ENCODE measurements at places on chromosomes 16 and 17.

- no peak for DNase-seq
These were observed 105.1 kb downstream of the TOX3 start for GRCh38 chr16:52441886-52442285.

DNA sequence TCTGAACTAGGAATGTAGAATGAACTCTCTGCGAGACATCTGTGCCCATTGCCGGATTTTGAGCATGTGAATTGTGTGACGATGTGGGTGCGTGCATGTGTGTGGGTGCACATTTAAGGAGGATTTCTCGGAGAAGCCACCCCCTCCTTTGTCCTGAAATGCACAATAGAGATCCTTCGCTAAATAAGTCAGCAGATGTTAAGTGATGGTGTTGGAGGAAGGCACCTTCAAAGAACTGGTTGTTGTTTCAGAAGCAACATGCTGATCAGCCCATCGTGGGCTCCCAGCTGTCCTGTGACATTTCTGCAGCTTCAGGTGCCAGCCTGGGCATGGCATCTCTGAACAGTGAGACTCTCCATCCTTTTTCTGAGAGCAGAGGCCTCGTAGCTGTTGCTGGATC lies 194.9 kb downstream of the MSI2 start:
- DNase-seq, result no peak

GRCh38 chr16:74304164-74304834 lies 7.7 kb downstream of the PSMD7 start:
- DNase-seq, result no peak

GRCh38 chr16:73886426-73886825 lies 410.2 kb upstream of the PSMD7 start:
- DNase-seq, result no peak

DNA sequence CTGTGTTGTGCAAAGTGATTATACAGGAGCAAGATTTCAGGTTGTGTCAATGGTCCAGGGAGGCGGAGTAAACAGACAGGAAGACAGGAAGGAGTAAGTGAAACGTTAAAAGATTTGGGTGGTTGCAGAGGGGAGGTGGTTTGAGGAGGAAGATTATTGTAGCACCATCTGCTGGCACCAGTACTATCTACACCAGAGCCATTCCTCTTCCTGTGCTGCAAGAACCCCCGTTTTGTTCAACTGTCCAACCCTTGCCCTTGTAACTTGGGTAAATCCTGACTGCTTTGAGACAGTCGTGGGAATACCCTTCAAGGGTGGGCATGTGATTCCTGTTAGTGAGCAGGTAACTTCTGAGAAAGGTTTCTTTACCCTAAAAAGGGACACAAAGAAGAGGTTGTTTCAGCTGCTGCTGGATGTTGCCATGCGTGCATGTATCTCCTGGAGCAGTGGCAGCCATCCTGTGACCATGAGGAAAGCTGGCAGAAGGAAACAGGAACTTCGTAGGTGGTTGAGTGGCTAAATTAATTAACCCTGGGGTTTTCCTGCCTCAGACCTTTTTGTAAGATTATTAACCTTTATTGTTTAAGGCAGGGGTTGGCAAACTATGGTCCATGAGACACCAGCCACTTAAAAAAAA lies 124.1 kb downstream of the PRKCA start:
- peak; percentile 31 for DNase-seq

GRCh38 chr16:21554795-21555585 lies 44.4 kb upstream of the METTL9 start:
- DNase-seq, result peak; percentile 94

DNA sequence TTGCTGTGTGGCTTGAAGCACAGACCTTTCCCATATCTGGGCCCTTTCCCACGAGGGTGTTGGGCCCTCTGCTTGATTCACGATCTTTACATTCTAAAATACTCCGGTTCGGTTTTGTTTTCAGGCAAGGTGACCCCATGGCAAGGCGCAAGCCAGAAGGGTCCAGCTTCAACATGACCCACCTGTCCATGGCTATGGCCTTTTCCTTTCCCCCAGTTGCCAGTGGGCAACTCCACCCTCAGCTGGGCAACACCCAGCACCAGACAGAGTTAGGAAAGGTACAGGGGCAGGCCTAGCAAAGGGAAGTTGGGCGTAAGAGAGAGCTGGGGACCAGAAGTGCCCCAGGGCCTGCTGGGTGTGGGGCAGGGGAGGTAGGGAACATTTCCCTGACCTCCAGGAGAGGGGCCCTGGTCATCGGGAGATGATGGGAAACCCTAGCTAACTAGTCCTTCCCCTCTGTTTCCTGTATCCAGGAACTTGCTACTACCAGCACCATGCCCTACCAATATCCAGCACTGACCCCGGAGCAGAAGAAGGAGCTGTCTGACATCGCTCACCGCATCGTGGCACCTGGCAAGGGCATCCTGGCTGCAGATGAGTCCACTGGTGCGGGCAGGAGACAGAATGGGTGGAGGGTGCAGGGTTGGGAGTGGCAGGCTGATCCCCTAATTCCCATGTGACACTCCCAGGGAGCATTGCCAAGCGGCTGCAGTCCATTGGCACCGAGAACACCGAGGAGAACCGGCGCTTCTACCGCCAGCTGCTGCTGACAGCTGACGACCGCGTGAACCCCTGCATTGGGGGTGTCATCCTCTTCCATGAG lies 1.4 kb downstream of the ALDOA start:
- DNase-seq, result no peak

DNA sequence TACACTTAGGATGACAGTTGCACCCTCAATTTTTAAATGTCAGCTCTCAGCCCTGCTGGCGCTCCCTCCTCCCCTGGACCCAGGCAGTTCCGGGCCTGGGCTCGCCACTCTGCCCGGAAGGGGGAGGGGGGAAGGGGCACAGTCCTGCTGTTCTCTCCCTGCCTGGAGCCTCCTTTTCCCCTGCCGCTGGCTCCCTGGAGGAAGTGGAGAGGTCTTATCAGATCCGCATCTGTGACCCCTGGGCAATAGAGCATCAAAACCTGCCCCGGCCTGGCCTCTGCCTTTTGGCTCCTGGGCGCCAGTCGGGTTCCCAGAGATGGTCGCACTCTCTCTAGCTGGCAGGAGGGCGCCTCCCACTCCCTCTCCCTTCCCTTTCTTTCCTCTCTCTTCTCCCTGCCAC lies 149.3 kb downstream of the IRF8 start:
- DNase-seq, result no peak

- no peak for DNase-seq
These were observed 38.3 kb downstream of the HLF start for GRCh38 chr17:55303008-55303493.

GRCh38 chr16:85436636-85437165 lies 176.4 kb upstream of the GSE1 start:
- no peak for DNase-seq

DNA sequence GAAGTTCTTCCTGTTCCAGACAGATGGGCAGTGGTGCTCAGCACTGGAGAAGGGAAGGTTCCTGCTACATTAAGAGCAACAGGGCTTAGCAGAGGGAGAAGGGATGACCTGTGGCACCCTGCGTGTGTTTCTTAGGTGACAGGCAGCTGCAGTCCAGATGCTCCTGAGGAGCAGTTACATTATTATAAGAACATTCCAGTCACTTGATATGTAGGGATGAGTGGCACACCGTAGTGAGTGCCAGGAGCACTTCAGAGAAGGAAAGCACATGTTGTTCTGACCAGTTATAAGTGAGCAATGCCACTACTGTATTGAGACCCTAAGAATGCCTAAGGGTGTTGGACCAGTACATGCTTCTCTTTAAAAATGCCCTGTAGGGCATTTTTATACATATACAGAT lies 39.9 kb upstream of the MRC2 start:
- no peak for DNase-seq

- no peak for DNase-seq
These were observed 87.8 kb downstream of the WNT3 start for GRCh38 chr17:46730679-46731078.

GRCh38 chr17:7184091-7184488 lies 4.9 kb upstream of the ASGR1 start:
- DNase-seq, result no peak

- DNase-seq, result no peak
These were observed 28.2 kb downstream of the ZFHX3 start for GRCh38 chr16:73019457-73020362.

GRCh38 chr16:80198311-80199299 lies 342.2 kb upstream of the DYNLRB2 start:
- DNase-seq, result no peak

DNA sequence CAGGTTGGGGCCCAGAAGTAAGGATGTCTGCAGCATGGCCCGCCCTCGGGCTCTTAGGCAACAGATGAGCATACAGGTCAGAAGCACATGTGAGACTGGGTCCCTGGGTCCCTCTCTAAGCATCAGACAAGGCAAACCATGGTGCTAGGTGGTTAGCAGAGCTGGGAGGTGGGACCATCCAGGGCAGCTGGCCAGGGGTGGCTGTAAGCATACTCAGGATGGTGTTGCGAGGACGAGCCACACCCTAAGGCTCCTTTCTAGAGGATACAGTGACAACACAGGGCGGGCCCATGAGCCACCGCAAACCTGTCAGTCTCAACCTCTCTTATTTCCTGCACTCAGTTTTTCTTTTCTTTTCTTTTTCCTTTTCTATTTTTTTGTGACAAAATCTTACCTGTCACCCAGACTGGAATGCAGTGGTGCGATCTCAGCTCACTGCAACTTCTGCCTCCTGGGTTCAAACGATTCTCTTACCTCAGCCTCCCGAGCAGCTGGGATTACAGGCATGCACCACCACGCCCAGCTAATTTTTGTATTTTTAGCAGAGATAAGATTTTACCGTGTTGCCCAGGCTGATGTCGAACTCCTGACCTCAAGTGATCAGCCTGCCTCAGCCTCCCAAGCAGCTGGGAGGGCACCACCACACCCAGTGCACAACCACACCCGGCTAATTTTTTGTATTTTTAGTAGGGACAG lies 3.6 kb downstream of the FA2H start:
- DNase-seq, result no peak

- no peak for DNase-seq
These were observed 31.6 kb downstream of the MYH10 start for GRCh38 chr17:8598913-8599312.

- peak; percentile 47 for DNase-seq
These were observed 7.5 kb upstream of the C16orf95 start for GRCh38 chr16:87324411-87325275.

- DNase-seq, result no peak
These were observed 52.0 kb upstream of the SREBF1 start for GRCh38 chr17:17888821-17889220.

- DNase-seq, result no peak
These were observed 81.6 kb upstream of the CACNG3 start for GRCh38 chr16:24174504-24174903.

DNA sequence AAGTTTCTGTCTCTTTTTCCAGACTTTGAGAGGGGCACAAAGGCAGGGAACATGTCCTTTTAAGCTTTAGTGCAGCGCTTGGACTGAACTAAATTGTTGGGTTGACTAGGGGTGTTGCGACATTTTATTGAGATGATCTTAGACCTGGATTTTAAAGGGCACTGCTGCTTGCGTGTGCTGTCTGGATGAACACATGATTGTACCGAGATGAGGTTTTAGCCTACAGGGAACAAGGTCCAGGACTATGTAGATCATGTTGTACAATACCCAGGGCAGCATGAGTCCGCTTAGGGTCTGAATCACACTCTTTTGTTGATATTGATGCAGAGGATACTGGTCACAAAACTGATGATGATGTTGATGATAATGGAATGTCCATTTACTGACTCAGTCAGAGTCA lies 5.2 kb upstream of the RGS9 start:
- DNase-seq, result no peak

DNA sequence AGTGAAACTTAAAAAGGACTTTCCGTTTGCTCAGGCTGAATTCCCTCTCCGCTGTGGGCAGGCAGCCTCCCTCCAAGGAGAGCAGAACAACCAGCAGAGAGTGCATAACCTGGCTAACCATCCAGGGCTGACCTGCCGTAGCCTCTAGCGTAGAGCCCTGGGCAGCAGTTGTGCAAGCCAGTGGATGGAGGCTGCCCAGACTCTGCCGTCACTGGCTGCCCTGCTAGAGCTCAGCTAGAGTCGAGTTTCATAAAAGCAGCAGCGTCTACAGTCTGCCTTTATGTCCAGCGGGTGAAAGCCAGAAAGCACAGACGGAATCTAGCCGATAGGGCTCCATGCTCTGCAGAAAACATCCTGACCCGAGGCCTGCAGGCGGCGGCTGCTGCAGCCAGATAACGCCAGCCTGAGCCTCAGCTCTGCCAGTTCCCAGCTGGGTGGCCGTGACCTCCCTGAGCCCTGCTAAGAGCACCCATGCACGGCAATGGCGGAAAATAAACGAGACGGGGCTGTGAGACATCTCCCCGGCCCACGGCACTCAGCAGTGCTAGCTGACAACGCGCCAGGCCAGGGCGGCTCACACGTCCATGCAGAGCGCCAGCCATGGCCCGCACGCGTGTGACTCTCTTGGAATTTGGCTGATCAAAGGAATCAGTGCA lies 231.3 kb downstream of the ENGASE start:
- no peak for DNase-seq

DNA sequence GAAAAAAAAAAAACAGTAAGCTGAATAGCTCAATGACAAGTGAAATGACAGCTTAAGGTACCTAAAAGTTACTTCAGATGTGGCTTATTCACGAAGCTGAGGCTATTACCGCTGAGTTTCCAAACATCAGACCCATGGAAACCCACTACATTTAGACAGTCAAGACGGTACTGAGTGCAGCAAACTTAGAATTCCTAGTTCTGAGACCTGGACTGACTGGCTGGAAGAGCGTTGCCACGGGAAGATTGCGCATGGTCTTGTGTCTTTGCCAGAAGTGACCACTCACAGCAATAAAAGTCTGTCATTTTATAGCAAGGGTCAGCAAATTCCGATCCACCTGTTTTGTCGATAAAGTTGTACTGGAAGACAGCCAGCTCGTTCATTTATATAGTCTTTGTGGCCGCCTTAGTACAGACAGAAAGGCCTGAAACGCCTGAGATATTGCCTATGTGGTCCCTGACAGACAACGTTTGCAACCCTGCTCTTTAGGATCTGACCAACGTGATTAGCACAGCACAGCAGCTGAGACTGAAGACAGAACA lies 19.2 kb downstream of the LITAFD start:
- no peak for DNase-seq

DNA sequence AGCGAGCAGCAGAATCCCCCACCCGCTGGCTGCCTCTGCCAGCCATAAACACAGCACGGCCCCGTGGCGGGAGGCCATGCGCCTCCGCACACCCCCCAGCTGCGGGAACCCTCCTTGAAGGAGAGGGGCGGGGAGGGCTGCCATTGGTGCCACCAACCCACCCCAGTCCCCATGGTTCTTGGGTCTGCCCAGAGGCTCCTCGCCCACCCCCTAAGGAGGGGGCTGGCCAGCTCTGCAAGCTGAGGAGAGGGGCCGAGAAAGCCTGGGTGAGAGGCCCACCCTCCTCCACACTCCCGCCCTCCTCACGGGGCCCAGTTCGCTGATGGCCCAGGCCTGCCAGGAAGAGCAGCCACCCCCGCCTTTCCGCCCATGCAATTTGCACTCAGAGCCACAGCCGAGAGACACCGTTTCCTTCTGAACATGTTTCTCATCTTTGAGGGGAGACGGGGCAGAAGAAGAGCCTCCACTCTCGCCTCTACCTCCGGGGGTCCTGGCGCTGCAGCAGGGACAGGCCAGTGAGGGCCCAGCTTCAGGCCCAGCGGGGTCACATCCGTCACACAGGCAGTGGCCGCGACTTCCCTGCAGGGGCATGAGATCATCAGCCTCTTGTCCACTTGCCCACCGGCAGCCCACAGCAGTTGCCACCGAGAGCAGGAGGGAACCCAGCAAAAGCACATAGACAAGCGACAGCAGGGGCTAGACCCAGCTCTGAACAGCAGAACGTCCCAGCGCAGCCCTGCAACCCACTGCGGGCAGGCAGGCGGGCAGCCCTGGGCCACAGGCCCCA lies 23.0 kb downstream of the KATNB1 start:
- no peak for DNase-seq

- no peak for DNase-seq
These were observed 394 bp upstream of the NME4 start for GRCh38 chr16:396605-397004.

- no peak for DNase-seq
These were observed 33.1 kb downstream of the ABR start for GRCh38 chr17:1146561-1147265.
